ENCODE measurements at places on chromosomes 2 and 18.

GRCh38 chr2:52536929-52537460 is 1230.6 kb upstream of the CHAC2 start:
- no peak for DNase-seq

GRCh38 chr18:59712311-59712710 is 15.1 kb upstream of the CCBE1 start:
- no peak for DNase-seq

- no peak for DNase-seq
Measured at GRCh38 chr2:80438686-80439085, 134.1 kb upstream of the LRRTM1 start.

DNA sequence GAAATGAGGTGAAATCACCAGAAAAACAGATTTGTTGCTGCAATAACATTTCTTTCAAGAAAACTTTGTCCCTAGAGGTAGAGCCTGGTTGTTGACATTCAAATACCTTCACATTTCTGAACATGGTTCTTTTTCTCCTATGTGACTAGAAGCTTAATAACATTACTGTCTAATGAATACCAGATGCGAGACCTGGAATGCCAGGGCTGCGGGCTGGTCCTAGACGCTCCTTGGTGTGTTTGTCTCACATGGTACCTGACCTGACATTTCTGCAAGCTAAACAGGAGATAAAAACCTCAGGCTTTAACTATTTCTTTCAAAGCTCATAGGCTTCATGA is 38.5 kb downstream of the ACKR3 start:
- no peak for DNase-seq

- DNase-seq: no peak
Measured at GRCh38 chr2:43763091-43763490, 10.7 kb upstream of the DYNC2LI1 start.

DNA sequence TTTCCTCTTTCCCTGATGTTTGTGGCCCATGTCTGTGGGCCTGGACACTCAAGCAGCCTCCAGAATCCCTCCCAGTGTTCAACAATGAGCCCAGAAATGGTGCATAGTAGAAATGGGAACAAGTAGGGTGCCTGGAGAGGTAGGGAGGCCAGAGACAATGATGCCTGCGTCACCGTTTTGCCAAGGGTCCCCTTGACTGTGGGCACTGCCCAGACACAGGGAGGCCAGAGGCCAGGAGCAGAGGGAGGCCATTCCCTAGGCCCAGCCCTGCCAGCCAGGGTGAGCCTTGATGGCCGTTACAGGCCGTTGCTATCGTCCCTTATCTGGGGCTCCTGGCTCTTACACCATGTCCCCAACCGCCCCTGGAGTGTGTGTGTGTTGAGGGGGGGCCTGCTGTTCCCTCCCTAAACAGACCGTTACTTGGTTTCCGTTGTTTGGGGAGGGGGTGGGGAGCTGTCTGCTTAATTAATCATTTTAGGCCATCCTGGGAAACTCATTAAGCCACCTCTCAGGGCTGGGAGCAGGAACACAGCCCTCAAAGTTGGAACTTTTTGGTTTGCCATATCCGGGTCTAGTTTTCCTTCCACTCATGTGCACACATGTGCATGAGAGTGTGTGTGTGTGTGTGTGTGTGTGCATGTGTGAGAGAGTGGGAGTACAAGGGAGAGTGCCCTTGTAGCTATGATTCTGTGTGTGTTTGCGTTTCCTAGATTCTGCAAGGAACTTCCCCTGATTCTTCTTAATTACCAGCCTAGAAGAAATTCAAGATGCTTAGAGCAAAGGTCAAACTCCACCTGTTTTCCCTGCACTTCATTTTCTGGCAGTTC is 135.2 kb upstream of the HAAO start:
- no peak for DNase-seq

- DNase-seq: no peak
Measured at GRCh38 chr18:39753178-39753577, 2187.6 kb upstream of the CELF4 start.

DNA sequence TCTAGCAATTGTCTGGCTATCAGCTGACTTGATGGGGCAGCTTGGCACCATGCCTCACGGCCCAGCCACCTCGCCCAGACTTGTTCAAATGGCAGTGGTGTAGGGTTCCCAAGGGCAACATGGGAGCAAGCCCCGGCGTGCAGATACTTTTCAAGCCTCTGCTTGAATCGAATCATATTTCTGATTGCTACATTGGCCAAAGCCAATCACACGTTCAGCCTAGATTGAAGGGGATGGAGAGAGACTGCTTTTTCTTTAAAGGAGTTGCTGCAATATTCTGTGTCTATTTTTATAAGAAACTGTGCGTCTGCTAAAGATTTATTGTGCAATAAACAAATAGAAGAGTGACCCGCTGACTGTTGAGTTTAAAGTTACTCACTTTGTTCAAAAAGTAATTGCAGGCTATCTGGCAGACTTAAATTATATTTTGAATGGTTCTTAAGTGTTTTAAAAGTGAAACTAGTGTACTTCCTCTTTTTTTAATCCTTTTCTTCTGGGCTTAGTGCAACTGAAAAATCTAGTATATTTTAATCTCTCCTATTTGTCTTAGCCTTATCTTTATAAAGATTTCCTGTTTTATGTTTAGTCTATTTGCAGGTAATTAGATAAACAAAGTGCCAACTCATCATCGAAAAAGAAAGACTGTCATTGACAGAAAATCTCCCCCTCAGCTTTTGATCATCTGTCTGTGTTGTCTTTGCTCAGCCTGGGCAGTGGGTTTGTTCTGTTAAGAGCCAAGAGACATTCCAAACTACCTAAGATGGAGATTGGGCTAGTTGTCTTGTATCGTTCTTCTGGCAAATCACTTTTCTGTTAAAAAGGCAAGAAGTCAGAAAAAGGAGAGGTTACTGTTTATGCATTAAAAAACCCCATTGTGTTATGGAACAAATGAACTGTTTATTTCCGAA is 156.1 kb downstream of the TPGS2 start:
- no peak for DNase-seq

DNA sequence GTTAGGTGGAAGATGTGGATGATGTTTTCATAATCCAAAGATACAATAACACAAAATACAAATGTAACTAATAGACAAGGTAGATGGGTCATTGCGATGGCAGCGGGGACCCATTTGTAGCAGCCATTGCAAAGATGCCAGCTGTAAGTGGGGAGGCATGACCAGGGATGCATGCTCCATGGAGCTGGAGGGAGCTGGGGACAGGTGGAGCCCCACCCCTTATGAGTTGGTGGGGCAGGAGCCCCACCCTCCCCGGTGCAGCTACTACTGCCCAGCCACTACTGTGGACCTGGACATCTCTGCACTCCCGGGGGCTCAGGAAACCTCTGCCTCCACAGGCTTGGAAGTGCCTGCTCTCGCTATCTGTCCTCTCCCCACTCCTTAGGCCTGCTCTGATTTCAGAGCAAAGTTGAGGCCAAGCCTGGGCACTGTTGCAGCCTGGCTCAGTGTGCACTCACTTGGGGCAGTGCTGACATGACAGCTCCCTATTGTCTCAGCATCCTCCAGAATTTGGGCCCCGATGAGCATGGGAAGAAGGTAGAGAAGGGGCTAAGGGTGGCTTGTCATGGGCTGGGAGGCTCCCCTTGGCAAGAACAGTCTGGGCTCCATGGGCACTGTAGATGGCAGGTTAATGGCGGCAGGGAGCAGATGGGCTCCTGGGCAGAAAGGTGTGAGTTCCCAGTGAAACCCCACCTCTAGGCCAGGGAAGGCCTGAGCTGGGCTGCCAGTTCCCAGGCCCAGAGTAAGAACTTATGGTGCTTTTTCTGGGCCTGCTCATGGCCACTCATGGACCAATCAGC is 81.1 kb downstream of the ZNF804A start:
- DNase-seq: no peak

- DNase-seq: no peak
Measured at GRCh38 chr2:241334813-241335212, 19.1 kb downstream of the SEPTIN2 start.

DNA sequence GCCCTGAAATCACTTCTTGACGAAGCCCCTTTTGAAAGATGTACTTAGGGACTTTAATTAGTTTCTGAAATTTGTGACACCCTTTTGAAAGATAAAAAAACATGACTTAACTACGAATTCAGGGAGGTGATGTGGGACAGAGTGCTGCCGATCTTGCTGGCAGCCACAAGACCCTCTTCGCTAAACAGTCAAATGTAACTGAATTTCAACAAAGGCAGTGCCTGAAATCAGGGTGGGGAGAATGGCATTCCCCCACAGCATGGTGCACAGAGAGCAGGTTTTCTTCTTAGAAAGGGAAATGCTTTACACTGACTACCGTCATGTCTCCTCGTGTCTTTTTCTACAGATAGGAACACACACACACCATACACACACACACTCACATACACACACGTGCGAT is 640.2 kb upstream of the POU3F3 start:
- no peak for DNase-seq

DNA sequence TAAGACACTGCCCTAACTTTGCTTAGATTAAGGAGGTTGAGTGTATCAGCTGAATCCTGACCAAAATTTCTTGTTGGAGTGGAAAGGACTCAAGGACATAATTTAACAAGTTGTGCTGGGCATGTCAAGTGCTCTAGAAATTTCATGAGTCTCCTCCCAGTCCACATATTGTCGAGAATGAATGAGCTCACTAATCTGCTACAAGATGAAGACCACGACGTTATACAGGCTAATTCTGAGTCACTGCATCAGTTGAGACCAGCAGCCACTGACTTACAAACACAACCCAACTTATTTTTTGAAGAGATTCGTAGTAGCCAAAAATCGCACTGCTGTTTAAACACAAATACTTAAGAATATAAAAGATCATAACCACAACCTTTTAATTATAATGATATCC is 28.7 kb upstream of the SLC8A1 start:
- no peak for DNase-seq

- DNase-seq: no peak
Measured at GRCh38 chr2:65834771-65835475, 402.5 kb upstream of the SPRED2 start.

GRCh38 chr2:121974897-121975661 is 219.6 kb downstream of the TSN start:
- DNase-seq: peak; percentile 21

DNA sequence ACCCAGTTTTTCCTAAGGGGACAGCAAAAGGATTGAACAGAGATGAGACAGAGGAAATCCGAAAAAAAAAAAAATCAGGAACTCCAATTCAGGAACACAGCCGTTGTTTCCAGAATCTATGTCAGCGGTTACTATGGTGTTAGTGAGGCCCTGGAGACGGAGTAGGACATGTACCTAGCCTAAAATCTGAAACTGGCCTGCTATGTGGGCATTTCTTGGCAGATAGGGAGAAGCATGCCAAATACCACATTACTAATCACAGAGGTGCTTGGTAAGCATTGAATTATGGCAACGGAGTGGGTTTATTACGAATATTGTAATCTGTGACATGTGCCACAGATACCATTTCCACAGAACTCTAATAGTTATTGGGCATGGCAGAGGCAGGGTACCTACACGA is 530.6 kb downstream of the CCDC85A start:
- no peak for DNase-seq

- no peak for DNase-seq
Measured at GRCh38 chr2:172307800-172308199, 119.6 kb upstream of the ITGA6 start.

DNA sequence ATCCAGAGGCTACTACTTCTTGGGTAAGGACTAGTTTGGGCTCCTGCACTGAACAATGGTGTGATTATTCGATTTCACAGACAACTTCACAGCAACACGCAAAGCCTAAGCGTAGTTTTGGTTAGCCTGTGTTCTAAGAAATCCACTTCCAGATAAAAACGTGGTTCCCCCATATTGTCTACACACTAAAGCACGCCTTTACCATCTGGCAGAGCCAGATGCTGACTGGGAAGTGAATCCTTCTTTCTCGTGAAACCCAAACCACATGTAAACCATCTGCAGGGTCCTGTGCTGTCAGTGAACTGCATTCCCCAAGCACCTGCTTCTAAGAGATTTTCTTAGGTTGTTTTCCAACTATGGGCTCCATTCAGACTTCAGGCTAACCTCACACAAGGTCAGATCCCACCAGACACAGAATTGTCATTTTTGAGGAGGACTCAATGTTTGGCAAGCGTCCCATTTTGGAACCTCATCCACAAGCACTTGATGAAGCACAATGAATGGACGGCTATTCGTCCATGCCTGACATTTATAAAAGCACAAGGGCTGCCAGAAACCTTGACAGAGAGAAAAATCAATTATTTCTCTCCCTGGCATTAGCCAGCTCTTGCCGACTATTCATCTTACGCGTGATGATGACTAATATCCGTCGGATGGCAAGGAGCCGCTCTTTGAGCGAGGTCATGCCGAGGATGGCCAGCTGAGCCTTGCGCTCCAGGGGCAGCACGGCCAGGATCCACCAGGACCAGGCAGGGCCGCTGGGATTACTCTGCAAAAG is 38.4 kb downstream of the LONRF2 start:
- DNase-seq: no peak

DNA sequence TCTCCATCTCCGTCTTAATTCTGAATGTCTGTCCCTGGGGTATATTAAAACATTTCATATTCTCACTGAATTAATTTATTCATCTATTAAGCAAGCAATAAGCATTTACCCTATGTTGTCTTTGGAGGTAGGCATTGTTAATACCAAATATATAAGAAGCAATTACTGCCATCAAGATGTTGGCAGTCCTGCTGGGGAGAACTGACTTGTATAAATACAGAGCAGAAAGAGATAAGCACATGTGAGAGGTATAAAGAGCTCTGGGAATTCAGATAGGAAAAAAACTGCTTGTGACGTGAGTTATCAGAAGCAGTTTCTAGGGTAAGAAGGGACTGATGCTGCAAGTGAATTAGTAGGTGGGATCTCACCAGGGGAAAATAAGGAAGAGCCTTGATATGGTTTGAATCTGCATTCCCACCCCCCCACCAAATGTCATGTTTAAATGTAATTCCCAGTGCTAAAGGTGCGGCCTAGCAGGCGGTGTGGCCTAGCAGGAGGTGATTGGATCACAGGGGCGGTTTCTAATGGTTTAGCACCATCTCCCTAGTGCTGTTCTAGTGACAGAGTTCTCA is 286.8 kb downstream of the RAD51AP2 start:
- DNase-seq: no peak

GRCh38 chr2:241007880-241008710 is 9.7 kb downstream of the SNED1 start:
- peak; percentile 7 for DNase-seq

DNA sequence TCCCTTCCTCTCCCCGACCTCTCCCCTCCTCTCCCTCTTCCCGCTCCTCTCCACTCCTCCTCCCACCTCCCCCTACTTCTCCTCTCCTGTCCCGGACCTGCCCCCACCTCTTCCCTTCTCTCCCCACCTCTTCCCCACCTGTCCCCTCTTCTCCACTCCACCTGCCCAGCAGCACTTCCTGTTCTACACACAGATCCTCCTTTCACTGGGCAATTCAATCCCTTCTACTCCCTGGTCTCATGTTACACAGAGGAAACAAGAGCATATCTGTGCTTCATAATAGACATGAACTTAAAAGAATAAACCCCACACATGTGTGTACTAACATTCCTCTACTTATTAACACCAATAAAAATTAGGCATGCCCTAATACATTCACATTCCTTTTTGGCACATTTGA is 34.8 kb downstream of the TIMM21 start:
- no peak for DNase-seq

DNA sequence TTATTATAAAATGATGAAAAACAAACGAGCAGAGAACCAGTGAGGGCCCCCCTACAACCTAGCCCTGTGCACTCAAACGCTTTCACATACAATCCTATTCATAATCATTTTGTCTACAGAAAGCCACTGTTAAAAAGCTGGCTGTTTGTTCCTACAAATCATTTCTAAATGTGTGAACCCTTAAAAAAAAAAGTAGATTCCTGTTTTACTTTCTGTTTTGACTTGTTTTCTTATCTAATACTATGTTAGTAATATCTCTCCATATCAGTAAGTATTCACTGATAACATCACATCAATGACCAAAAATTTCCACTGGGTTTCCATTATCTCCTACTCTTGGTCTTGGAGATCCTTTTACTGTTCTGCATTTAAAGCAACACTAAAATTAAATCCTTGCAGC is 128.8 kb upstream of the TTC39C start:
- DNase-seq: no peak
